ENCODE measurements at places on chromosomes 3 and 15. TPM values are rescaled to one million over a fixed set of nuclear protein-coding genes. Genes with fewer than 3 reads are reported as not detected.

CHDH gene
- 0.04 TPM for total RNA-seq

ALPK3 gene
- 36.2 TPM for total RNA-seq

LRRIQ4 gene
- total RNA-seq = not detected

GREM1 gene
- total RNA-seq = 0.44 TPM

CD86 gene
- total RNA-seq = not detected

ARGFX gene
- total RNA-seq = not detected

GOLGA6A gene
- not detected for total RNA-seq

AGBL1 gene
- total RNA-seq = not detected

TRA2B gene
- total RNA-seq = 214 TPM

MAP1A gene
- 2.1 TPM for total RNA-seq

GOLGA6L10 gene
- 3.9 TPM for total RNA-seq

OXTR gene
- 0.67 TPM for total RNA-seq

CCDC32 gene
- total RNA-seq = 28.8 TPM

NPAP1 gene
- total RNA-seq = not detected

Data from endothelial cell of umbilical vein (primary cell).